BJ (cell line): ENCODE measurements at places on chromosomes 1 and 21.

DNA sequence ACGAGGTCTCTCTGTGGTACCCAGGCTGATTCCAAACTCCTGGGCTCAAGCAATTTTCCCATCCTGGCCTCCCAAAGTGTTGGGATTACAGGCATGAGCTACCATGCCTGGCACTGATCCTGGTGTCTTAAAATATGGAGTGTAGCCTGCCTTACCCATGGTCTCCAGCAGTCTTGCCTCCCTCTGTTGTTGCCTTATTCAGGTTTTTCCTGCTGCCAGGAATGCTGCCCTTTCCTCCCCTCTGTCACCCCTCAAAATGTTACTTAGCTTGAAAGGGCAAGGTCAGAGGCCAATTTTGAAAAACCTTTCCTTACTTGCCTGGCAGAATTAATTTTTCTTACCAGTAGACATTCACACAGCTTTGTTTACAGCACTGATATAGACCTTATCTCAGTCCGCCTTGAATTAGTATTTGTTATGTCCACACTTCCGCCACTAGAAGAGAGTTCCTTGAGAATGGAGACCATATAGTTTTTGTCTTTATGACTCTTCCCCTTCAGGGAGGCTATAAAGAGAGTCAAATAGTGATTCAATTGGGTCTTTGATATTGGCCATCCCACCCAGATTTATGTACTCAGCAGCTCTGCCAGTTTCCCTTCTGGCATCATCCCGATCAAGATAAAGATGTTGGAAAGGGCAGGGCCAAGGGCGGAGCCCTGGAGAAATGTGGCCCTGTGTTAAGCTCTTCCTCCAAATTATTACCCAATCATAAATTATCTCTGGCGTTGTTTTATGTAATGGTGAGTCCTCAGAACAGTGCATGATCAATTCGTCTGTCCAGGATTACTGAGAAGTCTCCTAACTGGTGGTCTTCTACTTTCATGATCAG, 38.8 kb downstream of the C1orf21 start:
- no peak for DNase-seq

DNA sequence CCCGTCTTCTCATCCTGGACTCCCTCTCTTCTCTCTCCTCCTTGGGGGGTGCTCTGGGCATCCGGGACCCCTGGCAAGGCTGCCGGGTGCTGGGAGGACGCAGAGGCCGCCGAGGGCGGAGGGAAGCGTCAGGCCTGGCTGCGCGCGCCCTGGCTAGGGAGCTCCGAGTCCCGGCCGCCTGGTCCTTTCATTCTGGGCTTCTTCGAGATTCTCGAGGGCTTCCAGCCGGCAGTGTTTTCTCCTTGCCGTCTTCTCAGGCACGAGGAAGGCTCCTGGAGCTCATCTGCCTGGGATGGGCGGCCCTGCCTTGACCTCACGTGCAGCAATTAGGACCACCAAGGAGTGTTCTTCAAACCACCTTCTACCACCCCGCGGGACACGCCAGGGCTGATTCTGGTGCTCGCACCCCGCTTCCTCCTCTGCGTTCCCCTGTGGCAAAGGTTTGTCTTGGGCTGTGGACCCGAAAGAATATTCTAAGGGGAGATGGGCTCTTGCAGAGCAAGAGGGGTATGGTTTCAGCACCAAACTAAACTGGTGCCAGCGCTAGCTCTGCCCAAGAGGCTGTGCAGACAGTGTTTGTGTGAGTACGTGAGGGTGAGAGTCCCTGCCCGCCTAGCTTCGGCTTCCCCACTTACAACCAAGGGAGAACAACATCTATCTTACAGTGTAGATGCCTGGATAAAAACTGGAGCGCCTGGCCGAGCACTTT, 36.5 kb downstream of the PIK3CD start:
- DNase-seq: no peak

DNA sequence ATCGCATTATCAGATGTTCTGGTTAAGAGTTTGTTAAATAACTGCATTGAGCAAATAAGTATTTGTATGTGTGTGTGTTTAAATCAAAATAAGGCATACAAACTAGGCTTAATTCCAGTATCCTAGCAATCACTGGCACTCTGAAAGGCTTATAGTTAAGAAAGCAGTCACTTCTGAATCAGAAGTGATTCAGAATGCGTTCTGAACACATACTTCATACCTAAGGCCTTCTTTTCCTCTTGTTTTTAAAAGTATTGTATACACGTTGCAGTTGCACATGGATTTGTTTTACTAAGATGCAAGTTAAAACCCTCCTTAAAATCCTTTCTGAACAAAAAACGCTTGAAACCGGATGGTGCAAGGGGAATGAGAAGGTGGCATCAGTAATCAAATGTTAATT, 238.4 kb upstream of the DMRTA2 start:
- DNase-seq: no peak

GRCh38 chr1:169595764-169596711, 9.8 kb upstream of the F5 start:
- DNase-seq: no peak

DNA sequence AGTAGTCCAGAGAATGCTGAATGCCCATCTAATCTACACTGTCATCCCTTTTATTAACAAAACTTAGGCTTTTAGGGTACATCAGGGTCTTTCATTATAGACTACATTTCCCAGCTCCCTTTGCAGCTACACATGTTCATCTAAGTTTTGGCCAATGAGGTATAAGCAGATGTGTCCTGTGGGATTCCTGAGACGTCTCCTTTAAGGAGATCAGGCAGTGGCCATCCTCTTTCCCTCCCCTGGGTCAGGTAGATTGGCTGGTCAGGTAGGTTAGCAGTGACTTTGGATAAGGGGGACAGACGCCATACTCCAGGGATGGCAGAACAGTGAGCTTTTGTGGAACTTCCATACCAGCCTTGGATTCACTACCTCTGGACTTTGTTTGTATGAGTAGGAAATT, 188.3 kb downstream of the FGGY start:
- no peak for DNase-seq

- DNase-seq: no peak
These were observed 911 bp downstream of the GNB1 start for GRCh38 chr1:1889847-1890505.
